ENCODE measurements at places on chromosomes 16 and 17.

GRCh38 chr17:81566461-81567126, 14.4 kb upstream of the FAAP100 start:
- DNase-seq = no peak

- DNase-seq = no peak
Measured at GRCh38 chr16:89350701-89351380, 133.3 kb downstream of the ZNF778 start.

DNA sequence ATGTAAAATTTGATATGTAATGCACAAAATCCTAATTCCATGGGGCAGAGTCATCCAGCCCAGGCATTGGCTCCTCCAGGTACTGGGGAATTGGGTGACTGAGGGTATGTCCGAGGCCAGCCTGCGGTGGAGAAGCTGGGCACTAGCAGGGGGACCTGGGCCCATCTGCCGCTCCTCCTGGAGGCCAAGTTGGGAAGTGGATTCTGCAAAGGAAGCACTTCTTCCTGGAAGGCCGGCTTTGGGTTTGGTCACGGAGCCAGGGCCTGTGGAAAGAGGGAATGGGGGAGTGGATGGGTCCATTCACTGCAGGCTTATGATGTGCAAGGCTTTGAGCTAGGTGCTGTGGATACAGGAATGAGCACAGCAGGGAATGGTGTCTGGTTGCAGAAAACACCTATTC, 85.8 kb downstream of the GNAO1 start:
- no peak for DNase-seq

GRCh38 chr16:79395591-79395990, 204.9 kb downstream of the MAF start:
- no peak for DNase-seq

DNA sequence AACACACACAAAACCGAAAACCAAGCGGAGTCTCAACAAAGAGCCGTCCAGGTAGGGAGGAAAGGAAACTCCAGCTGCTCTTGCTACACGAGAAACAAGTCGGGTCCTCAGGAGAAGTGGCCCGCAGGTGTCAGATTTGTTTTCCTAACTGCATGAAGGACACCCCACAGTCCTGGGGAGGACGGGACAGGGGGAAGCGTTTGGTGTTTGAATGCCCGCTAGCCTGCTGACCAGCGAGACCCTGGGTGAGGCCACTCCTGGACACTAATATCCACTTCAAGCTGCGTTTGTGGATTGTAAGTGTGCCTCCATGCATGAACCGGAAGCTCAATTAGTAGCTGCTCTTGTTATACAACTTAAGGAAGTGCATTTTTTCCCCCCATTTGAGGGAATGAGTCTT, 299.5 kb downstream of the MAF start:
- no peak for DNase-seq

DNA sequence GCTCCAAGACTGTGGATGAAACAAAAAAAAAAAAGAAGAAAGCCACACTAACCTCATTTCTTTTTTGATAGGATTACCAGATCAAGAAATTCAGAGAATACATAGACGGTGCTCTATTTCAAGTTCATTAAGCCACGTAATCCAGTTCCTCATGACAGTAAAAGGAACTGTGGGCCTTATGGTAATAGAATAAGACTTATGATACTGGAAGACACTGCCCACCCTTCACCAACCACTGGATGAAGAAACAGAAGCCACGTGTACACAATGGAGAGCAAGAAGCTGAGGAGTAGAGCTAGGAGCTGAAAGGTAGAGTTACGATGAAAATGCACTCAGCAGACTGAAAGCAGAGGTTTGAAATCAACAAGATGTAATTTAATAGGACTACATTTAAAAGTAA, 11.2 kb downstream of the NCBP3 start:
- DNase-seq = no peak

GRCh38 chr16:86611525-86611855, 33.1 kb downstream of the FOXL1 start:
- DNase-seq = no peak

DNA sequence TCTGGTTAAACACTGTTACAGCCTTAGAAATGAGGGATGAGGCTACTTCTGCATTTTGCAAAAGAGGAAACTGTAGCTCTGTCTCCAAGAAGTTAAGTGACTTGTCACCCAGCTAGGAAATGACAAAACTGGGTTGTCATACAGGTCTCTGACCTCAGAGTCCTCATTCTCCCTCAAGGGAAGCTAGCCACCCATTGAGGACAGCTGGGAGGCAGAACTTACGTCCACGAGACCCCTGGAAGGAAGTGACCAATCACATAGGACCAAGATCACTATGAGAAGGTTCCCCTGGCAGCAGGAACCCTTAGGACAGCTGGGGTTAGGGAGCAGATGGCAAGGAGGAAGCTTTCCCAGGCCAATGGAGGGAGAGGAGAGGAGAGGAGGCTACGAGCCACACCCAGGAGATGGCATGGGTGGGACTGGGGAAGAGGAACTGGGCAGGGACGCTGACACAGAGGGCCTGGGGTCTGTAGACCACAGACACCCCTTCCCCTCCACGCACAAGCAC, 11.2 kb downstream of the METTL22 start:
- no peak for DNase-seq

GRCh38 chr17:72661116-72661944, 431.2 kb downstream of the SLC39A11 start:
- DNase-seq = peak; percentile 88

DNA sequence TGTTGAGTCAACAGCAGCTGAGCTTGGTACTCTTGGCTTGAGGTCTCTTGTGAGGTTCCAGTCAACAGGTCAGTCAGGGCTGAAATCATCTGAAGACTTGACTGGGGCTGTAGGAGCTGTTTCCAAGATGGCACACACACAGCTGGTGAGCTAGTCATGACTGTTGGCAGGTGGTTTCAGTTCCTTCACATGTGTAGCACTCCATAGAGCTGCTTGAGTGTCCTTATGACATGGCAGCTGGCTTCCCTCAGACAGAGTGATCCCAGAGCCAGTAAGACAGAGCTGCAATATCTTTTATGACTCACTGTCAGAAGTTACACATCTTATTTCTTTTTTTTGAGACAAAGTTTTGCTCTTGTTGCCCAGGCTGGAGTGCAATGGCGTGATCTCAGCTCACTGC, 19.5 kb upstream of the GAS7 start:
- no peak for DNase-seq

DNA sequence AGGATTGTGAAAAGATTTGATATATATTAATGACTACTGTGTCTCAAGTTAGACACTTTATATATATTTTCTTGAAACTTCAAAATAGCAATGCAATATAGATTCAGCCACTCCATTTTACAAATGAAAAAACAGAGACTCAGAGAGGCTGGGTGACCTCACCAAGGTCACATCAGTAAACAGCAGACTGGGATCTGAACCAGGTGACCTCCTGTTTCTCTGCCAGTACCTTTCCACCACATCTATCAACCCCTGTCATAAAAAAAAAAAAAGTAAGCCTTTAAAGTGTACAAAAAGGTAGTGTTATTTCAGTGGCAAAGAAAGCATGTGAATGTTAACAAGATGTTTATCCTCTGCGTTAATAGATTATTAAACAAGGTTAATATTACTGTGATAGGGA, 466.5 kb upstream of the DYNLRB2 start:
- DNase-seq = no peak

DNA sequence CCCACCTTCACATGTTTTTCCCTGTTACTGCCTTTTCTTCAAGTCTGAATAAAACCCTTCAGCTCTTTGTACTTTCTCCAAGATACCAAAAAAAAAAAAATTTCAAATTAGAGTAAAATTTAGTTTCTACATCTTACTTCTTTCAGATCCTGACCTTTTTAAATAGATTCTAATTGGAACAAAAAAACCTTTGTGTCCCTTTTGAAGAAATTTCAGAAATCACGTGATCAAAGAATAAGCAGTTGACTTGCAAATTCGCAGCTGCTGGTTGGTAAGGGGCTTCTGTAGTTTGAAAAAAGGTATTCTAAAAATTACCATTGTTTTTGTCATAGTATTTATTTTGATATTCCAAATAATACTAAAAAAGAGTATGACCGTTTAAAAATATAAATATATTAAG, 71.7 kb downstream of the CDC27 start:
- no peak for DNase-seq
